ENCODE measurements at places on chromosomes 6 and 20.

GRCh38 chr20:58482416-58482815 is 32.8 kb downstream of the APCDD1L start:
- DNase-seq: no peak

GRCh38 chr6:36920546-36920945 is 34.0 kb upstream of the PI16 start:
- no peak for DNase-seq

DNA sequence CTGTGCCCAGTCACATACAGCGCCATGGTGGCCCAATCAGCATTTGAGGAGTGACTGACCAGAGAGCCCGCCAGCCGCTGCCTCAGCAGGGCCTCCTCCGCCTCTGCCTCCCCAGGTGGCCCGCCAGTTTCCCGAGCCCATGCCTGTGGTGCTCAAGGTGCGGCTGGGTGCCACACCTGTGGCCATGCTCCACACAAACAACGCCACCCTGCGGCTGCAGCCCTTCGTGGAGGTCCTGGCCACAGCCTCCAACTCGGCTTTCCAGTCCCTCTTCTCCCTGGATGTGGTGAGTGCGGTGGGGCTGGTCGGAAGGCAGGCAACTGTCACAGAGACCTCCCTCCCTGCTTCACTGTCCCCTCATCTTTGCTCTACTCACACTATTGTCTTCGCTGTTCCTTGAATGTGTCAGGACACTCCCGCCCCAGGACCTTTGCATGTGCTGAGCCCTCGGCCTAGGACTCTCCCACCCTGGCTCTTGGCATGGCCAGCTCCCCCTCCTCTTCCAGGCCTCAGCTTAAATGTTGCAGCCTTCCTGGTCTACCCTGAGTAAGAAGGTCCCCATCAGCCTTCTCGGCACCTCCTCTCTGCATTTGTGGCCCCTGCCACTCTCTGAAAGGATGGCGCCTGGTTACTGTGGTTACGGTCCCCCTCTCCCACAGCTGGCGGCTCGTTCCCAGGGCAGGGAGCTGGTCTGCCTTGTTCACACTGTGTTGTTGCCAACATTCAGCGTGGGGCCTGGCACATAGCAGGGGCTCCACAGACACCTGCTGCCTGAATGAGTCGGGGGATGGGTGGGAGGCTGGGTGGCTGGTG is 11.8 kb upstream of the BPIFB6 start:
- DNase-seq: no peak

- no peak for DNase-seq
Measured at GRCh38 chr20:56428410-56428809, 16.4 kb downstream of the CASS4 start.

DNA sequence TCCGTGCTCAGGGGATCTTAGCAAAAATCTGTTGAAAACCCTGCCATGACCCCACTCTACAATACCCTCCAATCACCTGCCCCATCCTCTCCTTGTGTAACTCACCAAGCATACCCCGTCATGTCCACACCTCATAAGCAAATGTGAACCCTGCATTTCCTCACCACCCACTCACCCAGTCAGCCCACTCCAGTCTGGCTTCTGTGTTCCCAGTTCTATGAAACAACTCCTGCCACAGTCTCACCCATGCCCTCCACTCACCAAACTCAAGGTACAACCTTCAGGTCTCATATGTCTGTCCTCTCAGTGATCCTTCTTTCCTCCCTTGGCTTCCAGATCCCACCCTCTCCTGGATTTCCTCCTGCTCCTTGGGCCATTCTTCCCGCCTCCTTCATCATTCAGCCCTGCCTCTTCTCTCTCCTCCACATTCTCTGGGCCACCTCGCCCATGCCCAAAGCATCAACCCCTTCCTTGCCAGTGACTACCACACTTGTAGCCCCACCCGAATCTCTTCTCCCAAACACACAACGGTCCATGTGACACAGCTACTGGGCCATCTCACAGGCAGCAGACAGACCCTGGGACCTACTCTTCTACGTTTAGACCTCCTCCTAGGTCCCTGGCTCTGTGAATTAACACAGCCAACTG is 8.8 kb downstream of the DDRGK1 start:
- no peak for DNase-seq

DNA sequence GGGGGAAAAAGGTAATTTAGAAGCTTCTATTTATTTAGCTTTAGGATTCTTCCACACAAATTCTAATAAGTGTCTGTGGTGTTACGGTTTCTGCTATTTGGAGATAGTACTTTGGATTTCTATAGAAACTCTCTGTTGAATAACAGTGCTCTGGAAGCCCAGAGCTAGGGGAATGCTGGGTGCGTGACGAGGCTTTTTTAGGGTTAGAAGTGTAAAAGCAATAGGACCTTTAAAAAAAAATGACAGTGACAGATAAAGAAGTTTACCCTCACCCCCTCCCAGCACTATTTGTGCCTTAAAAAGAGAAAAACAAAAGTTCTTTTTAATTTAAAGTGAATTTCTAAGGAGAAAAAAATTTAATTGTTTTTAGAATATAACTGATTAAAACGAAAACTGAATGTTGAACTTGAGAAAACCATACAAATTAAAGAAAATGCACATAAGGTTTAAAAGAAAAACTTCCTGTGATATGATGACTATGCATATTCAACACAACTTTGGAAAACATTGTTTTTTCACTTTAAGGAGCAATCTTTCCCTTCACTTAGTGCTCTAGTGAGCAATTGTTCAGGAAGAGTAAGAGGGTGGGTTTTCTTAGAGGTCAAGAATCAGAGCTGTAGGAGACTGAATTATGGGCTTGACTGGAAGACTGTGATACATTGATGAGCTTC is 89.6 kb upstream of the RIPOR2 start:
- DNase-seq: no peak

- DNase-seq: no peak
Measured at GRCh38 chr20:53702617-53703016, 109.0 kb upstream of the ZNF217 start.

DNA sequence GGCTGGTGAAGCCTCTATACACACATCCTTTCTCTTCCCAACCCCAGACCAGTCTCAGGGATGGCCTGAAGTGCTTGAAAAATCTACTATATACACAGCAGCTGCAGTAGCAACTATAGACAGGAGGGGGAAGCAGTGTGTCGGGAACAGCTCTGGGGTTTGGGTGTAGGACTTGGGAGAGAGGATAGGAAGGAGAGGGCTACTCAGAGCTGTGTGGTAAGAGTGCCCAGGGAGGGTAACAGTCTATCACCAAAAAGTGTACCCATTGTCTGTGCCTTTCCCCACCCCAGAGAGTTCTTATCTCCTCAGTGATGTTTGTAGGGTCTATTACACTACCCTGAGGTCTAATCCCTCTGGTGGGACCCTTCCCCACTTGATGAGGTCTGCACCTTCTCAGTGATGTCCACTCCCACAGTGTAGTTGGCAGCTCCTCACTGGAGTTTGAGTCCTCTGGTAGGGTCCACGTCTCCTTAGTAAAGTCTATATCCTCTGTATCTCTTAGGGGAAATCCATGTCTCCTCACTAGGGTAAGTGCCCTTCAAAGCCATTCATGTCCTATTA is 1.5 kb upstream of the GGT7 start:
- DNase-seq: peak; percentile 55

DNA sequence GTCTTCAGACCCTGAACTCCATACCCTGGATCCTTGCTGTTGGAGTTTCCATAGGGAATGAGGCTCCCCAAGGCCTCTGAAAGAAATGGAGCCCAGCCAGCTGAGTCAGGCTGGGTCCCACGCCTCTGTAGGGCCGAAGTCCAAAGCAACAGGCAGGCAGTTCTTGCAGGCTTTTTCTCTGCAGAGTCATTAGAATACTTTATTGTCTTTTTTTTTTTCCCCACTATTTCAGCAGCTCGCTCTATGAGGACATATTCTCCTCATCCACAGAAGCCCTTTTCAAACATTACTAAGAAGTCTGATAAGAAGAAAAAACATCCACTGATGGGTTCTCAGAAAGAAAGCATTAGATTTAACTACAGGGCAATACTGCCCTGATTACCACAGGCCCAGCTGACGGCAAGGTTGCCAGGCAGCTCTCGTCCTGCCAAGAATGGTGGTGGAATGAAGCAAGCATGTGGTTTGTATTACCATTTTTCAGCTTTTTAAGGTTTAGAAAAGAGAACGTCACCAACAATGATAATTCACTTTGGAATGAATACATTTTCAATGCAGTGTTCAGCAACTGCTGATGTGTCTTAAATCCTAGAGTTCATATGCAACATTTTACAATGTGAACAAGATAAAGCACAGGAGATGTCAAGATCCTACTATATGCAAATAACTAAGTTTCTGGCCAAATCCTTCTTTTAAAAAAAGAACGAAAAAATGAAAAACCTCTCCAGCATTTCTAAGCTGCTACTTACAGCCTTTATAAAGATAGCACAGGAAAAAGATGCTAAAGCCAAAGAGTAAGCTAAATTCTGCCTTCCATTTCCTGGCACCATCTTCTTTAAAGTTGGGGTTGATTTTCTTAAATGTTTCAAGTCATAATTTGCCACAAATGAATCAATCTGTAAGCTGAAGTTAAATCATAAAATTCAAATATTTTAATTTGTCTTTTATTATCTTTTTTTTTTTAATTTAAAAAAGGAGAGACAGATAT is 223.6 kb upstream of the CITED2 start:
- DNase-seq: no peak

DNA sequence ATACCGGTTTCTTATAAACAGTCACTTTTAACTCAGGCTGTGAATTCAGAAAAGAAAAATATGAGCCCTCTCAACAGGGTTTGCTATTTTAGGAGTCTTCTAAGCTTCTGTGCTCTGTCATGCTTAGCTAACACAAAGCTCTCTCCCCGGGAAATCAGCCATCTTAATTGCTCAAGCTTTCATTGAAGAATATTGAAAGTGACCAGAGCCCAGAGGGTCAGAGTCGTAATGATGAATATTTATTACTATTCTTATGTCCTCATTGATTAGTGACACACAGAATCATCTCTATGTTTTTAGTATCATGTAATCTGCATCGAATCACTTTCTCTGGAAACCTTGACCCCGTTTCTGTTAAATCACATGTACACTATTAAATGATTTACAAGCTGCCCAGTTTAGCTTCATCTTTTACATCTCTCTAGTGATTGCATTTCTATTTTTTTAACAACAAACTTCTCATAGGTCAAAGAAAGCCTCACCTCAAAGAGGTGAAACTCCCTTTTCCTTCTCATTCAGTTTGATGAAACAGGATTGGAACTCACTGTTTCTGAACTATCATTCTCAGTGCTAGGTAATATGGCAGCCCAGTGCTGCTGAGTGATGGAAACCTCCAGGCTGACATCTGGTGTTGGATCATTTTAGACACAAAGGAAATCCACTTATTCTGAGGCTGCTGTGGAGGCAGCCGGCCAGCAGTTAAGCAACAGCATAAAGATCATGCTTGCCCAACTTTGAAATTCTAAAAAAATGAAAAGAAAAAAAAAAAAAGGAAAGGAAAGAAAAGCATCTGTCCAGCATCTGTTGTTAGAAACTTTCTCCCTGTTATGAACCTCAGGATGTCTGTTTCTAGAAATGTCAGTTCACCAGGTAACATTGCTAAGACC is 96.3 kb downstream of the RFPL4B start:
- peak; percentile 39 for DNase-seq

GRCh38 chr20:45701104-45701503 is 734 bp upstream of the WFDC13 start:
- DNase-seq: no peak

- no peak for DNase-seq
Measured at GRCh38 chr6:36659271-36659670, 19.2 kb upstream of the CDKN1A start.

- peak; percentile 75 for DNase-seq
Measured at GRCh38 chr6:152380993-152381898, 255.9 kb downstream of the SYNE1 start.

- no peak for DNase-seq
Measured at GRCh38 chr6:84027340-84028181, 6.0 kb upstream of the MRAP2 start.

DNA sequence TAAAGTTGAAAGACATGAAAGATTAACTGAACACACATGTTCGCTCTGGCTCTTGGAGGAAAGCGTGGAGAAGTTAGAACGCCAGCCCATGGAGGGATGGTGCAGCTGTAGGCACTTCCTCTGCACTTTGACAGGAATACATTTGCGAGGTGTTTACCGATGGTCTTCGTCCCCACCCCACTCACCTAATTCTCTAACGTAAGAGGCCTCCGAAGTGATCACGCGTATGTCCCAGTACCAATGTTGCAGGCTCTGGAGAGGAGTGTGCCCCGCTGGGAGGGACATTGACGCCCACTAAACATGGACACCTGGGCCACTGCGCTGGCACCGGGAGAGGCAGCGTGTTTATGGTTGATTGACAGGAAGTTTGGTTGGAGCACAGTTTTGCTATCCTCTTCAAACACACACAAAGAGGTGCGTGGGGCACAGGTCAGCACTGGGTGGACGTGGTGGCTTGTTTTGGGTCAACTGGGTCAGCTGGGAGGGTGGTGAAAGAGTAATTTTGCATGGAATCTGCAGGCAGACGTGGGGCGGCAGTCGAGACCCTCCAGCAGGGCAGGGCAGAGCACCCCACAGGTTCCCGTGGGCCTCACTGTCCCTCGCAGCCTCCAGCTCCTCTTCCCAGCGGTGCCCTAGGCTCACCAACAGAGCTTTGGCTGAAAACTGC is 110.1 kb downstream of the DLL1 start:
- DNase-seq: no peak

GRCh38 chr6:39893286-39893685 is 41.0 kb downstream of the MOCS1 start:
- no peak for DNase-seq

Measured in left renal pelvis (tissue), 4 donors.